Right renal cortex interstitium (tissue), 3 donors: ENCODE measurements at places on chromosomes 1 and 21. TPM values are rescaled to one million over a fixed set of nuclear protein-coding genes. Genes with fewer than 3 reads are reported as not detected.

GRCh38 chr21:41622831-41623548 is 115.0 kb upstream of the TMPRSS2 start:
- no peak for DNase-seq

- no peak for DNase-seq
These were observed 14.4 kb downstream of the CAPN9 start for GRCh38 chr1:230761443-230762167.

ECM1 gene
- 11.9 TPM for polyA plus RNA-seq

GRCh38 chr1:14956579-14957195 is 196.9 kb upstream of the TMEM51 start:
- DNase-seq: no peak
